ENCODE measurements at places on chromosomes 1 and 21. TPM values are rescaled to one million over a fixed set of nuclear protein-coding genes. Genes with fewer than 3 reads are reported as not detected.

Gene RUNX3
- not detected for total RNA-seq

Gene EIF2D
- 57.1 TPM for total RNA-seq

Gene BGLAP
- total RNA-seq = 0.57 TPM

Gene DNMT3L
- not detected for total RNA-seq

Gene TRNP1
- total RNA-seq = 8.8 TPM
